ENCODE measurements at places on chromosomes 16 and 17.
A peak's percentile ranks its signal among the peaks of the same experiment; 100 is the strongest.

GRCh38 chr16:86240716-86241363 is 269.5 kb upstream of the FOXF1 start:
- DNase-seq: no peak

GRCh38 chr17:41467561-41467960 is 375 bp upstream of the KRT32 start:
- no peak for DNase-seq

- DNase-seq: no peak
These were observed 23.5 kb upstream of the SIAH1 start for GRCh38 chr16:48408688-48409087.

DNA sequence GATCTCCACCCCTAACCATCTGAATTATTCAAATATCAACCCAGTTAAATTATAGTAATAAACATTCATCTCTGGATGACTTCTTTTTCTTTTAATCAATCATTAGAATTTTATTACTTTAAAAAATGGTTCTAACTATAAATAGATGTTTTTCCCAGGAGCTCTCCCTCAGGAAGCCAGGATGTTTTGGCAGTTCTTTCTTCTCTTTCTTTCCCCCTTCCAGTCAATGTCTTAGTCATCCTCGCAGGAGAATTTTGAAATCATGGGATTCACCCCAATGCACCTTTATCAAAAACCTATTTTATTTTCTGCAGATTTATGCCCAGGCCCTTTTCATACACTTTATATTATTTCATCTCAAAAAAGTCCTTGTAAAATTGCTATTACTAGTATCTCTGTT is 711.6 kb downstream of the CDH11 start:
- no peak for DNase-seq

- no peak for DNase-seq
These were observed 302.6 kb downstream of the XYLT1 start for GRCh38 chr16:17168181-17168580.

DNA sequence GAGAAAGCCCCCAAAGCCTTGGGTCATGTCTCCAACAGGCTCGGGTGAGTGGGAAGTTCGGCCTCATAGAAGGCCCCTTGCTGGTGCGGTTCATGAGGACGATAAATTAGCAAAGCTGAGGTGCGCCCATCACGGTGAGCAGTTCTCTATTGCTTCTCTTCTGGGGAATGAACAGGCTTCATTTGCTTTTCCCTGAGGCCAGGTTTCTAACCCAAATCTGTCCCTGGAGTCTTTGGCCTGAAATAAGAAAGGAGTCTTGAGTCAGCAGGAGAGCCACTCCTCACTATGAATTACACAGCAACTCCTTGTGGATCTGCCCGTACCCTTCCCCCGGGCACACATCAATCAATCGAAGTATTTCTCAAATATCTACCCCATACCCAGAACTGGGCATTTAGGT is 94.6 kb downstream of the YPEL2 start:
- no peak for DNase-seq

DNA sequence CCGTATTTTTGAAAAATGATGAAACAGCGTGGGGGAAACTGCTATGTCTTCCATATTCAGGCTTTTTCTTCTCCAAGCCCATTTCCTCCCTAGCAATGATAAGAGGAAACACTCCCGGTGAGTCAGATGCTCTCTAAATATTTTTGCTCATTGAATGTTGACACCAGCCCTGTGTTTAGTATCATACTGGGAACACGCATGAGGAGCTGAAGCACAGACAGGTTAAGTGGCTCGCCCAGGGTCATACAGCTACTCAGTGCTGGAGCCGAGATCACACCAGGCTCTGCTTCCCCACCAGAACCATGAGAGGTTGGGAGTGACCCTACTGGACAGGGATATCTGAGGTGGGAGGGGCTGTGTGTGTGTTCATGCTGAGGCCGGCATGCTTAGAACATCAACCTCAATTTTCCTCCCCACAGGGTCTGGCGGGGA is 37.8 kb upstream of the ADGRG1 start:
- no peak for DNase-seq

- no peak for DNase-seq
These were observed 10.5 kb upstream of the RBFOX3 start for GRCh38 chr17:79621151-79621943.

- no peak for DNase-seq
These were observed 23.6 kb downstream of the DYNLRB2 start for GRCh38 chr16:80564394-80564793.

DNA sequence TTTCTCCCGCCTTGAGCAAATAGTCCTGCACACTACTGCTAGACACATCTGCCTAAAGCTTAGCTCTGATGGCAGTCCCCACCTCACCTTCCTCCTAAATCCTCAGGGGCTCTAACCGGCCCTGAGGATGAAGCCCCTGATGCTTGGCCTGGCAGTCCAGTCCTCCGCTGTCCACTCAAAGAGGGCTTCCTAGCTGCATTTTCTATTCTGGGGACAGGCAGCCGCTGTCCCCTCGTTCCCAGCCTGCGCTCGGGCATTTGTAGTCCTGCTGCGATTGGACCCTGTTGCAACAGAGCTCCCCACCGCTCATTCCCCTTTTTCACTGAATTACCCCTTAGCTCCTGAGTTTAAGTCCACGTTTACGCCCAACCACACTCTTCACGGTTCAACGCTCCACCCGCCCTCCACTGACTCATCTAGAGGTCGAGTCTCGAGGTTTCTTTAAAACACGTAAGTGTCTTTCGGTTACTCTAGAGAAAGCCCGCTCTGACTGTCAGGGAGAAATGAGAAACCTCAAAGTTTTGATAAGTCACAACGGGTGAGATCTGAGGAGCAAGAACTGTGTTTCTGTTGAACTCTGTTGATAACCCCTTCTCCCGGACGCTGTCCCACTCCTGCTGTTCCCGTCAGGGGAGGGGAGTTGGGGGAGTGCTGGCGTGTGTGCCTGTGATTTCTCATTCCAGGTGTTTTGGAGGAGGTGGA is 4.5 kb downstream of the CCR7 start:
- peak; percentile 91 for DNase-seq

GRCh38 chr16:16033208-16033717 is 83.8 kb downstream of the ABCC1 start:
- peak; percentile 38 for DNase-seq

DNA sequence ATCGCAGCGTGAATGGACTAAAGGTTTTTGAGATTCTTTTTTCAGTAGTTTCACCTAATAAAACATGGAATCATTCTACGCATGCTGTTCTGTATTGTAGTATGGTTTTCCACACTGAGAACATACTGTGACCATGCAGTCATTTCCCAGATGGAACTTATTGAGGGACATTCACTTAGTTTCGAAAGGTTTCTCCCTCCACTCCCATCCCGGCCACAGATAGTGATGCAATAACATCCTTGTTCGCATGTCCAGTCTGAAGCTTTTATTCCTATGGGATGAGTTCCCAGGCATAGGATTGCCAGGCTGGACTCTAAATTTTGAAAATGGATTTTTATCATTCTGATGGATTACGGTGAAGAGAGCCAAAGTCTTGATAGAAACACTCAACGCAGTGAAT is 420.4 kb downstream of the WWOX start:
- DNase-seq: no peak

DNA sequence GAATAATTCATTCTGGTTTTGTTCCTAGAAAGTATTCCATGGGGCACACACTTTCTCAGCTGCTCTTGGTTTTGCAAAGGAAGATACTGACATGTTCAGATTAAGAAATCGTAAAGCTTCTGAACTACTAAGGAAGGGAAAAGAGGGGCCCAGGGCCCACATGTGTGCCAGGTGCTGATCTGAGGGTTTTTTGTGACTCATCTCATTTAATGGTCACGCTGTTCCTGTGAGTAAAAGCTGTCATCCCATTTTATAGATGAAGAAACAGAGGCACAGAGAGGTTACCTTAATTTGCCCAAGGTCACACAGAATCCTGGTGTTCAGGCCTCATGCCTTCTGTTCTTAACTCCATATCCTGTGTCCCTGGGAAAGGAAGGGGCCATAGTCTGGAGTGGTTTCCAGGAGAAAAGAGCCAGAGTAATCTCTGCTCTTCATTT is 113.2 kb downstream of the MSI2 start:
- no peak for DNase-seq

DNA sequence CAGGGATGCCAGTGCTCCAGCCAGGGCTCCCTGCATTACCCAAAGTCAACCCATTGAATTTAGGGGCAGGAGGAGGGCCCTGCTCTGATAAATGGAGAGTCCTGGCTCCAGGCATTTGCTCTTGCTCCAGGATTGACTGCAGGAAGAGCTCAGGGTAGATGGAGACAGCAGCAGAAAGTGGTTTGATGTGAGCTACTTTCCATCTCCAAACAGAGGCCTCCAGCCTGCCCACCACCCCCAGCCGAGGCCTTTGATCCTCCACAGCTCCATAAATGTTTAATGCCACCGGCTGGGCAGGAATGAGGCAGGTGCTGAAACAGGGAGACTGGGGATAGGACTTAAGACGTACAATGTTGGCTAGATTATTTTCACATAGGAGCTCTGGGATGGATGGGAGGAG is 4.3 kb upstream of the SEZ6 start:
- no peak for DNase-seq

DNA sequence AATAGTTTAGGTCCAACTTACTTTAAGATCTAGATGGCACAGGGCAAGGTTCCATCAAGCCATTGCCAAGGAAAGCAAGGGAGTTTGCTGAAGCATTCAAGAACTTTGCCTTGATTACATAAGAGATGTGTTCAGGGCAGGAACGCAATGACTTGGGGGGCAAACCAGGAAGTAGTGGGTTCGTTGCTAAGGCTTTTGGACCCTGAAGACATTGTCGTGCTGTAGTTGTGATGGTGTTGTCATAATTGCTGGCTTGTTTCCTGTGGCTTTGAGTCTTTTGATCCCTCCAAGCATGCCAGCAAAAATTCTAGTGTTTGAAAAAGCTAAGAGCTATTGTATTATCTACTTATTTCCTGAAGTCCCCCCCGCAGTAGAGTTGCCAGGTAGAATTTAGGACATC is 70.7 kb upstream of the HNF1B start:
- DNase-seq: no peak

DNA sequence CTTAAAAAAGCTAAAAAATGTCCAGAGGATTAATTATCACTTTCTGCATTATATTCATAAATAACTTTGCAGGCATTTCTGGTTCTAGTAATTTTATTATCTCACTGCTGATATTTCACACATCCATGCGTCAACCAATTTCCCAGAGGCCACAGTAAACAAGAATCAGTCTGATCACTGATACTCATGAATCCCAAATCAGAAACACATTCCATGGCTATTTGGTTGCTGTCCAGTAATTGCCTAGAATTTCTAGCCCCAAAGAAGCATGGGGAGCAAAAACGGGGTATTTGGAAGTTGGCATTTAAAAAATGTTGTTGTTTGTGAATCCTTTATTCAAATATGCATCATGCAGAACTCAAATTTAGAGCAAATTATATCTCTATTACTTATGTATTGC is 244.8 kb downstream of the CDH8 start:
- DNase-seq: no peak

DNA sequence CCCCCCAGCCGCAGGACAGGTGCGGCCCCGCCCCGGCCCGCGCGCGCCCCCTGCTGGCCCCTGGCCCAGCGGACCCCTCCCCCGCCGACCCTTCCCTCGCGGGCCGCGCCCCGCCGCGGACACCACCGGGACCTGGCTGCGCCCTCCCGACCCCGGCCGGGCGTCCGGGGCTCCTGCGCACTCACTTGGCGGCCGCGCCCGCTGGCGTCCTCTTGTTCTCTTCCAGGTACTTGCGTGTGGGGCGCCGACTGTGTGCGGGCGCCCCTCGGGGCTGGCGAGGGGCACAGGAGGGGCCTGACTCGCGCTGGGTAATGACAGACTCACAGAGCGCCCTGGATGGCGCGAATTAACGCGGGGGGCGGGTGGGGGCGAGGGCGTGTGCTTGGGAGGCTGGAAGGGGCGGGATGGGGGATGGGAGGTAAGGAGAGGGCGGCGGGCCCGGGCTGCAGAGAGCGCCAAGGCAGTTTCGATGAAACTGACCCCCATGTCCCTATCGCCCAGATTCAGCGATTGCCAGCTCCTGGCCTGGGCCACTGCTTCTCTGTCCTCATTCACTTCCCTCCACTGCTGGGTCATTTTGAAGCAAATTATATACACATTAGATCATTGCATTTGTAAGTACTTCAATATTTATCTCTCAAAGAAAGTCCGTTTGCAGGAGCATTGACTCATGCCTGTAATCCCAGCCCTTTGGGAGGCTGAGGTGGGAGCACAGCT is 445 bp upstream of the DBNDD1 start:
- peak; percentile 77 for DNase-seq

DNA sequence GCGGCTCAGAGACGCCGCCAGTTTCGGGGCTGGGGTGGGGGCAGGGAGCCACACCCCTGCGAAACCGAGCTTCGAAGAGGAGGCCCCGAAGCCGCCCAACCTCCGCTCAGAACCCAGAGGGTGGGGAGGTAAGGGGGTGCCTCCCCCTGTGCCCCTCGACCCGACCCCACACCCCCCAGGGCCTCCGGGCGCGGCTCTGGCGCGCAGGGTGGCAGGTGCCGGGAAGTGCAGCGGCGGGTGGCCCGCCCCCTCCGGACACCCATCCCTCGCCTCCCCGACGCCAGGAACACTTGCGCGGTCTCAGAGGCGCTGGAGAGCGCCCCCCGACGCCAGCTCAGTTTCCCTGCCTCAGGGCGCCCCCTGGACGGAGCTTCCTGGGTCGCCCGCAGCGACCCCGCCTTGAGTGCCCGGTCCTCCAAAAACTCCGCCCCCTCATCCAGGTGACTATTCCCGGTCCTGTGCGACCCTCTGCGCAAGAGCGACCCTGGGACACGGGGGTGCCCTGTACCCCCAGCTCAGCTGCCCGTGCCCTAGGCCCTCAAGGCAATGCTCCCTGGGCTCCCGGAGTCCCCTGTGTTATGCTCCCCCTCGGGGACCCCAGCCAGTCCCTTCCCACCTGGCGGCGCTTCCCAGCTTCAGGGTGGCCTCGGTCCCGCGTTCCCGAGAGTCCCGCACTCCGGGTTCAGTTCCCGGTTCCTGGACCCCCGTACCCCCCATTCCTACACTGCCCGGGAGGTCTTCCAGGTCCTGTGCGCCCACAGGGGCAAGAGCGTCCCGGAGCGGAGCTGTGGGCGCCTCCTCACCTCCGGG is 562 bp downstream of the PPL start:
- no peak for DNase-seq

- DNase-seq: no peak
These were observed 363.4 kb downstream of the FOXL1 start for GRCh38 chr16:86941731-86942130.

DNA sequence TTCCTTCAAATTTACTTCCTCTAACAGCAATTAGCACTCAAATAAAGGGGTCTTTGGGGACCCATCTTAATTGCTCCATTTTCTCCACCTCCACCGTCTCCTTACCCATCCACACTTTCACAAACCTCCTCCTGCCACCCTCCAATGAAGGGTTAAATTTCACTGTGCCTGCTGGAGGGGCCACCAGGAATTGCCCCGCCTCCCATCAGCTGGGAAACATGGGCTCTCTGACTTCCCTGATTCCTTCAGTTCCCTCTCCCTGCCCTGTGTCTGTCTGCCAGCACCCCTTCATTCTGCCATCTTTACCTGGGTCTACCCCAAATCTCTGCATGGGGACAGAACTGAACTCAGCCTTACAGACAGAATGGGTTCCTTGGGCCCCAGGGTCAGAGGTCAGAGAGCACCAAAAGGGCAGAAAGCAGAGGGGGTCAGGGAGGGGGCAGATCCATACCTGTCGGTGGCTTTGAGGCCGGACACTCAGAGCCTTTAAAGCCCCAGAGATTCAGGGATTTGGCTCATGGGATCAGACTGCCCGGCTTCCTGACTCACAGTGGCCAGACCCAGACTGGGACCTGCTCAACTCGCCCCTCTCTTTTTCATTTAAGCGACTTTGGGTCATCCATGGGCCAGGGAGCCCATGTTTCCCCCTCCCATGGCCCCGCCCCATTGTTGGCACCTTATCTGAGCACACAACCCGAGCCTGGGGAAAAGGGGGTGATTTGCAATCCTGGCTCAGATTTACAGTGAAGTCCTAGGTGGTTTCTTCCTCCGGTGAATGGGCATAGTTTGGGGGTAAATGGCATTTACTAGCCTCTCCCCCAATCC is 17.6 kb upstream of the SP2 start:
- no peak for DNase-seq

Data from B cell (primary cell).